Stimulated activated CD8-positive, alpha-beta memory T cell treated with anti-CD3 and anti-CD28 coated beads, Interleukin-7, amount 100 ng/mL, for 48 hours (primary cell): ENCODE measurements at places on chromosomes 16 and 17.

DNA sequence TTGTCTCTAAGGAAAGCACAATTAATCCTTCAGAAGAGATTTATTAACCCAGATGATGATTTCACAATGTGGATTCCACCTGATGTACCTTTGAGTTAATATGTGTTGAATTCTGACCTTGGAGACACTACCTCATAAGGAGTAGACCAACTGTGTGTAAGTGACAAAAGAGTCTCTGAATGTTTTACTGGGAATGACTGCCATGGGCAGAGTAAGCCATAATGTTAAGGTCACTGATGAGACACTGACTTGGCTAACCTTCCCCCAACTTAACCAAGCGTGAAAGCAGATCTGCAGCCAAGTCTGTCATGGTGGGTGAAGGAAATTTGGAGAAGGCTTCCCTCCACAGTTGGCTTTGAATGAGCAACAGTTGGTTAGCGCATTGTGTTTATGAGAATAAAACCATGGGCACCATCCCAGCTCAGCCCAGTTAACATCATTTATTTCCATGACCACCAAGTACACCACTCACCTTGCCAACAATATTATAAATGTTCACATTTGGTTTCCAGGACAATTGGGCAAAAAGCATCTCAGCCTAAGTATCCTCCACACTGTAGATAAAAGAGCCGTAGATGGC is 618.5 kb downstream of the KCNJ2 start:
- DNase-seq, result no peak

GRCh38 chr16:88558457-88559442 is 11.5 kb upstream of the ZC3H18 start:
- no peak for DNase-seq

DNA sequence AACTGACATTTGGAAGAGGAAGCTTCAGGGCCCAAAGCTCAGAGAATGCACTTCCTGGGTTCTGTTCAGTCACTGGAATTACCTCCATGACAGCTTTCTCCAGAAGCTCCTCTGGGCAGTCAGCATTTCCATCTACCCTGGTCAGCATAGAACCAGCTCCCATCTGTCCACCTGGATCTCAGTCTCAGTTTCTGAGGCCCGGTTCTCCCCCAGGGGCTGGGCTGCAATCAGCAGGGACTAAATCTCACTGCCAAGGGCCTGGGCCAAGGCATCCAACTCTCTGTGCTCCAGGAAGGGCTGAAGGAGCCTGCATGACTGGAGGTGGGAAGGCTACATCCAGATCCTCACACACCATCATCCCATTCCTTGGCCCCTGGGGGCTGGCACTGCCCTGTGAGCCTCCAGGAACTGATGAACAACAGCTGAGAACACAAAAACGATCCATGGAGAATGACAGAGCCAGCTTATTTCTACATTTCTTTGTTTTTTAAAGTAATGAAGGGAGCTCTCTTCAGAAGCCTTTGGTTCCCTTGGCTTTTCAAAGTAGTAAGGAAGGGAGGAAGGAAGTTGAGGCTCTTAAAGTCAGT is 66.3 kb upstream of the MRTFB start:
- DNase-seq, result no peak

DNA sequence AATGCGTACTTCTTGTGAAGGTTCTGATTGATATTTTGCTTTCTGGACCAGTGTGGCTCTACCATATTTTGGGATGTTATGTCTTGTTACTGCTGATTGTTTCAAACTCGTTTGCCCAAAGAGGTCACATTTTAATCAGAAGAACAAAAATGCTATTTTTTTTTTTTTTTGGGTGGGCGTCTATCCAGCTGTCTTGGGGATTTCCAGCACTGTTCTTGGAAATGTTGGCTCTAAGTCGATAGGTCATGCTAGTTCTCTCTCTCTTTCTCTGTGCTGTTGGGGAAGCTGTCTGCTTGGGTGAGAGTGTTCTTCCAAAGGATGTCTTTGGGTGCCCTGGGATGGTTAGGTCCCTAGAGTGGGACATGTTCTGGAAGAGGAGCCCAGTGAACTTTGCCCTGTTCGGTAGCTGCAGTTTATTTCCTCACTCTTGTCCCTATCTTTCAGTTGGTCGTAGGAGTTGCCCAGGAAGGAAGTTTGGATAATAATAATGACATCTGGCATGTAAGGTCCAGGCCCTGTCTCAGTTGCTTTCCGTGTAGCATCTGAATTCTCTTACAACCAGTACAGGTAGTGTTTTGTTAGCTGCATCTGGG is 2.9 kb downstream of the IRF8 start:
- DNase-seq, result no peak

DNA sequence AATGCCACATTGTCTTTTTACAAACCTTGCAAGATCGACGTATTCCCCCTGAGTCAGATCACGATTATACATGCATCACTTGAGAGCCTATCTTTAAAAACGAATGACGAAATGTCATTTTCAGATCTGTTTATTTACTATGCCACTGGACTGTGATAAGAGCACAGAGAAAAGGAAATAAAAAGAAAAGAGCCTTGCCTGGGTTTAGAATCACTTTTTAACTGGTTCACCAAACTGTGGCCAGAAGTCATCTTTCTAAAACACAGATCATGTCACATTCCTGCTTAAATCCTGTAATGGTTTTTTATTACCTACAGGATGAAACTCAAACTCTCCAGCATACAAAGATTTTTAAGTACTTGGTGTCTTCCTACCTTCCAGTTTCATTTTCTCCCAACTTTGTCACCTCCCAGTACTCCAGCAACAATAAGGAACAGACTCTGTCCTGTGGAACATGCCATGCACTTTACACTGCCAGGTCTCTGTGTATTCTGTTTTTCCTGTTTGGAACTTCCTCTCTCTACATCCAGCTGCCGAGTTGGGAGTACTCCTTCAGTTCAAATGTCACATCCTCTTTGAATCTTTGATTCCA is 91.5 kb downstream of the SNX11 start:
- DNase-seq, result no peak

GRCh38 chr17:45050481-45051059 is 862 bp downstream of the DCAKD start:
- DNase-seq, result no peak

GRCh38 chr16:17166095-17166494 is 304.7 kb downstream of the XYLT1 start:
- DNase-seq, result no peak

GRCh38 chr17:7629939-7630571 is at the start of gene SHBG:
TSS of gene SHBG (plus strand) at chr17:7630135. CDS start at chr17:7630173, 38 bp downstream.
- no peak for DNase-seq

DNA sequence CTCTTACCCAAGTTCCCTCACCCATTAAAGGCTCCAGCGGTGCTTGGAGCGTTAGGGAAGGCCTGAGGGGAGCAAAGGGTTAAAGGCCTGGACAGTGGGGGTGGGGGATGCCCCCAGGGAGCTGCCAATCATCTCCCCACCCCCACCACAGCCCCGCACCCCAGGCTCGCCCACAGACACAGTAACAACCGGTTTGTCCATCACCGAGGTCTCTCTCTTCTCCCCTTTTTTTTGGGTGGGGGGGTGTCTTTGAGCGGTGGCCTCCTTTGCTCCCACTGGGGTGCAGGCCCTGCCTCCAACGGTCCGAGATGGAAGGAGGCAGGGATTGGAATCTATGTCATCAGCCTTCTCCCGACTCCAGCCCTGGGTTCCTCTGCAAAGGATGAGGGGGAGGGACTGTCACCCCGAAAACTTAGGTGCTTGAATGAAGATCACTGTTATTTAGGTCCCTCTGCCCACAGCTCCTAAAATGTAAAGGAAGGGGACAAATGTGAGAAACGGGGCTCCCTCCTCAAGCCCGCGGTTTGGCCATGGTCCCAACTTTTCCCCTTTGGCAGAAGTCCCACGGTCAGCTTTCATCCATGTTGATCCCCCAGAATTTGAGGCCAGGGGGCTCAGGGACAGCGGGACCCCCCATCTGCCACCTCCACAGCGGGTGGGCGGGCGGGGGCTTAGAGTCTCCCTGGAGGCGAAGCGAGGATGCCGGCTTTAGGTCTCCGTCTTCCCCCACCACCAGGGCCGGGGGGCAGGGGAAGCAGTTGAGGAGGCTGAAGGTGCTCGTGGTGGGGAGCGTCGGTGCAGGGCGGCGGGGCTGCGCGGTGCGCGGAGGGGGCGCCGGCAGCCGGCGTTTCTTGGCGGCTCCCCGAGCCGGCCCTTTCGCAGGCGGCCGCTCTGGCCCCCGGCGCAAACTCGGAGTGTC is 1.7 kb downstream of the EPOP start:
- DNase-seq, result no peak

GRCh38 chr16:17313085-17313611 is 157.6 kb downstream of the XYLT1 start:
- DNase-seq, result no peak

- DNase-seq, result no peak
Observed at GRCh38 chr17:30332057-30332542, 1.8 kb downstream of the TMIGD1 start.

- no peak for DNase-seq
Observed at GRCh38 chr17:1026599-1026975, 29.7 kb downstream of the TIMM22 start.

DNA sequence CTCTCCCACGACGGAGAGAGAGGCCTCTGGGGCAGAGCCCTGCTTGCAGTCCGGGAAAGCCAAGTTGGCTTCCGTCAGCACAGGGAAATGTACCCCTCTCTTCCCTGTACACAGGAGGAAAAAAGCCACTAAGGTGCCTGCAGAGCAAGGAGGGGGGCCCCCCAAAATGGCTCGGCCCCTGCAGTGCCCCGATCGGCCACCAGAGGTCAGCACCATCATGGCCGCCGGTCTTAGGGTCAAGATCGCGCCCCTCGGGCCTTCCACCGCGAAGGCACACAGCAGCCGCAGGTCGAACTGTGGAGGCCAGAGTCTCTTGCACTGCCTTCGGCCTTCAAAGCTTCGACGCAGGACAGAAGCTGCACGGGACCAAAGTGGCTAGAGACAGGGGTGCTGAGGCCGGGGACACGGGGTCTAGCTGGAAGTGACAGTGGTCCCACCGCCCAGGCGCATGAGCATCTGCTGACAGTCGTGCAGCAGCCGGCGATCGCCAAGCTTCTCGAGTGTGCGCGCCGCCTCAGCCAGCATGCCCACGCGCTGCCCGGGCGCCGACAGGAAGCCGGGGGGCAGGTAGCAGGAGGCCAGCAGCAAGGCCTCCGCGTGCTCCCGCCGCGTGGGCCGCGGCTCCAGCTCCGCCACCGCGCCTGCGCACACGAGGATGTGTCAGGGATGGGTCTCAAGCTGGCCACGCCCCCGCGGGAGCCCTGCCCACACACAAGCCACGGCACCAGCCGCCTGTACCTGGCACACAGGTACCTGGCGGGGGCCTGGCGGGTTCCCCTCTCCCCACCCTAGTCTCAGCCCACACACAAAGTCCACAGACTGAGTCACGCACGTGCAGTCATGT is 24.4 kb downstream of the SREBF1 start:
- DNase-seq, result peak; percentile 43

GRCh38 chr16:74751658-74752057 is 23.0 kb downstream of the FA2H start:
- DNase-seq, result no peak

DNA sequence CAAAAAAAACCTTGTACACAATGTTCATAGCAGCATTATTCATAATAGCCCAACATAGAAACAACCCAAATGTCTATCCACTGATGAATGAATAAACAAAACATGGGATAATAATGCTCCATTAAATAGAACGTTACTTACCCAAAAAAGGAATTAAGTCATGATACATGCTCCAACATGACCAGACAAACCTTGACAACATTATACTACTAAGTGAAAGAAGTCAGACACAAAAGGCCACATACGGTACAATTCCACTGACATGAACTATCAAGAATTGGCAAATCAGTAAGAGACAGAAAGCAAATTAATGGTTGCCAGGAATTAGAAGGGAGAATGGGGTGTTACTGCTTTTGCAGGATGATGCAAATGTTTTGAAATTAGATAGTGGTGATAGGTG is 193.8 kb upstream of the SHISA6 start:
- no peak for DNase-seq

DNA sequence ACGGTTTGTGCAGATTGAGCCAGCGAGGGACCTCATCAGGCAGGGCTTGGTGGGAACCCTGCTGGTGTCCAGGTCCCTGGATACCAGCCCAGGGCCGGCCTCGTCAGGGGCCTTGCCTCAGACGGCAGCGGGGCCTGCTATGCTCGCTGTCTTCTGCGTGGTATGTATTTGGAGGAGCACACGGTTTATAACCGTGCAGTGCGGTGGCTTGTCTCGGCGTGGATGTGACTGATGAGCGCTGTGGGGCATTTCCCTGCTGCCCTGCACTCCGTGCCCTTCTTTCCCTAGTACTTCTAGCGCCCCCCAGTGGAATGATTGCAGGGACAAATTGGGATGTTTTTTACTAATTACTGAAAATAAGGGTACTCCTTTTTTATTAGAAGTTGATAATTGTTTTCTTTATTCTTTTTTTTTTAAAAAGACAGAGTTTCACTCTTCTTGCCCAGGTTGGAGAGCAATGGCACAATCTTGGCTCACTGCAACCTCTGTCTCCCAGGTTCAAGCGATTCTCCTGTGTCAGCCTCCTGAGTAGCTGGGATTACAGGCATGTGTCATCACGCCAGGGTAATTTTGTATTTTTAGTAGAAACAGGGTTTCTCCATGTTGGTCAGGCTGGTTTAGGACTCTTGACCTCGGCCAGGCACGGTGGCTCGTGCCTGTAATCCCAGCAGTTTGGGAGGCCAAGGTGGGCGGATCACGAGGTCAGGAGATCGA is 15.3 kb downstream of the TBCD start:
- no peak for DNase-seq

- no peak for DNase-seq
Observed at GRCh38 chr17:80694085-80694991, 149.7 kb downstream of the RPTOR start.

DNA sequence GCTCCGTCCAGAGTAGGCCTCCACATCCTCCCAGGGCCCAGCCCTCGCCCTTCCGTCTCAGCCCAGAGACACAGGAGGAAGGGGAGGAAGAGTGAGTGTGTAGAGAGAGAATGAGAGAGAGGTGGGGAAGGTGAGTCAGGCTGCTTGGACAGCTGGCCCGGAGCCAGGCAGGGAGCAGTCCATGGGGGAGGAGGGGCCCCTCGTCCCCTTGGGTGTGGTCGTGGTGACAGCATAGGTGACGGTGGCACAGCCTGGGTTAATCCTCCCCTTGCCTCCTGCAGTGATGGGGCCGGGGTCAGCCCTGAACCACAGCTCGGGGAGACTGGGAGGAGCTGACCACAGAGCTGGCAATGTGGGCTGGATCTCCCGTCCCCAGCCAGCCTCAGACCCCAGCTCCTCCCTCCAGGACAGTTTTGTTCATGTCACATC is 36.5 kb downstream of the FA2H start:
- DNase-seq, result no peak

GRCh38 chr16:28110074-28110473 is 46.6 kb upstream of the GSG1L start:
- no peak for DNase-seq

DNA sequence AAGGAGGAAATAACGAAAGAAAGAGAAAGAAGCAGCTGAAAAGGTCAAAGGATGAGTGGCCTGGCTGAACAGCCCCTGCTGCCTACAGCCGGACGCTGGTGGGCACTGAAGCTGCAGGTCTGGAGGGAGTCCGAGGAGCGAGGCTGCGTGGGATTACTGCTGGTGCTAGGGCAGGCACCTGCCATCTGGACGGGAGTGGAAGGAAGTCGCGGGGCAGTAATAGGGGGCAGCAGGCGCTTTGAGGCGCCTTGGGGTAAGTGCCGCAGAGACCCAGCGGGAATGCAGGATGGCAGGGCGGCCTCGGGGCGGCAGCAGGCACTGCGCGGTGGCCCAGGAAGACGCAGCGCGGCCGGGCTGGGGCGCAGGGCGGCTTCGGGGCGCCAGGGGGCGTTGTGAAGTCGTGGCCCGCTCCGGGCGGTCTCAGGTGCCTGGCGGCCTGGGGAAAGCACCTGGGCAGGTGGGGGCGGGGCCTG is 303 bp upstream of the SCNN1G start:
- peak; percentile 45 for DNase-seq
